ENCODE measurements at places on chromosomes 7 and 10.

- DNase-seq, result no peak
These were observed 10.4 kb upstream of the TARP start for GRCh38 chr7:38283809-38284208.

GRCh38 chr7:130359276-130359857 is 14.8 kb downstream of the CPA5 start:
- DNase-seq, result no peak

- no peak for DNase-seq
These were observed 92.9 kb downstream of the SVOPL start for GRCh38 chr7:138608275-138608674.

DNA sequence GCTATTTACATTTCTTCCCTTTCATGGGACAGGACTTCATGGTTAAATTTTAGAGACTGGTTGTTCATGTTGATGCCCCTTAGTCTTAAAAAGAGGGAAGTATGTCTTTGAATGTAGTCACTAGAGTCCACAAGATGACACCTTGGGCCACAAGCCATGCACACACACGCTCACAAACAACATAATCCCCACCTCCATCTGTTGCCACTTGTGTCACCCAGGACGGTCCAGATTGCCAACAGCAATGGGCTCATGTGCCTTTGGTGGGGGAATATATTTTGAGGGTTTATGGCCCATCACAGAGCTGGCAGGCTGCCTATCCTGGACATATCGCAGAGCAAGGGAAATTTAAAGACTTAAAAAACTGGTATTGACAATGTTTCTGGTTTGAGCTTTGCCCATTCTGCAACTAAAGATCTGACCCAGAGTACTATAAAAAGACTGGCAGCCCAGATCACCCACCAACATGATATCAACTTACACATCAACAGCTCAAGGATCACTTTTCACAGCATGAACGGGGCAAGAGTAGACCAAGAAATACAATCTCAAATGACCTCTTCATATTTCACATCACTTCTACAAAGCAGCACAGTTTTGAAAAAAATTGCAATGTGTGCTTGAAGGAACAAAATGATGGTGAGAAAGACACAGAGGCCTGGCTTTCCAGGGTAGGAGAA is 50.5 kb downstream of the STRA8 start:
- DNase-seq, result no peak

- DNase-seq, result no peak
These were observed 183.7 kb upstream of the FEZF1 start for GRCh38 chr7:122488241-122488640.

- DNase-seq, result no peak
These were observed 387.5 kb downstream of the CCSER2 start for GRCh38 chr10:84715911-84716310.

GRCh38 chr7:1845536-1846311 is 175.6 kb downstream of the ELFN1 start:
- no peak for DNase-seq
